ENCODE measurements at places on chromosomes 11 and 22.

- DNase-seq: no peak
Measured at GRCh38 chr11:83971063-83971462, 684.9 kb upstream of the CCDC90B start.

GRCh38 chr22:50569896-50570535 is 7.3 kb upstream of the SYCE3 start:
- no peak for DNase-seq

DNA sequence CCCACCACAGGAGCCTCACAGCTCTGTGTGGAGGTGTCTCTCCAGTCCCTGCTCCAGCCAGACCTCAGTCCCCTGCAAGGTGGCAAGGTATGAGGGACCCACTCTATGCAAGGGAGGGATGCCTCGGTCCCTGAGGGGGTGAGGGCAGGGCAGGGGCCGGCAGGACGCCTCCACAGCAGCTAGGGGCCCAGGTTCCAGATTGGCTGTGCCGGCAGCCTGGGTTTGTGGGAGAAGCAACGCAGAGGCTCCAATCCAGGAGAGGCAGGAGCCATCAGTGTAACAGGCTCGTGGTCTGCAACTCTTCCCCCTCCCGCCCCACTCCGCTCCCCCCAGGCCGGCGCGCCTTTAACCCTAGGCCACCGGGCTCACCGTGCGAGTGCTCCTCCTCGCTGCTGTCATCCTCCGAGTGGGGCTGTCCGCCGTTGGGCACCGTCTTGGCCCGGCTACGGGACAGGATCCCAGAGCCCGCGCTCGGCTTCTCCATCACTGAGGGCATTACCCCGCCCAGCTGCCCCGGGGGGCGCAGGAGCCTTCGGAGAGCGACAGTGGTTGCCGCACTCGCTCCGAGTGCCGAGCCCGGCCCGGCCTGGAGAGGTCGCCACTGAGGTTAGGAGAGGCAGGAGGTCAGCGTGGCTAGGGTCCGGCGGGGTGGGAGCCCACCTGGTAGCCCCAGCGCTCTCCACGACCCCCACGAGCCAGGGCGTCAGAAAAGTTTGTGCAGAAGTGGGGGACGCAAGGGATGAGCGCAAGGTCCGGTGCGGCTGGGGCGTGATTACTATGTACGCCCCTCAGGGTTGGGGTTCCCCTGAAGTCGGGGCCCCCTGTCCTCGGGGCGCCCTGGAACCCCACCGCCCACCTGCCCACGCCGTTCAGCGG is 765 bp downstream of the RCOR2 start:
- DNase-seq: peak; percentile 58

DNA sequence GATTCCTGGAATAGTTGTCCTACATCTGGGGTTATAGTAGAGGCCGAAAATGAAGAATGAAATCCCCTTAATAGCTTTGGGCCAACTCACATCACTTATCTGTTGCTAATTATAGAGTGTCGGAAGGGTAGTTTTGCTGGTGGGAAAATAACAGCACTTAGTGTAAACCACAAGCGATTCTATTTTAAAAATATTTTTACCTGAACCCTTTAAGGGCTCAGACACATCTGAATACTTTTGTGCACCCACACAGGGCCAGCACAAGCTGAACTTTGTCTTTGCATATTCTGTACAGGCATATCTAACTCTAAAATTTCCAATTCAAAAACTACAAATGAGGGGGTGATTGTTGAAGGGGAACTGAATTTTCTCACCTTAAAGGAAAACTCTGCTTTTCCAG is 27.6 kb downstream of the SLC6A5 start:
- no peak for DNase-seq

DNA sequence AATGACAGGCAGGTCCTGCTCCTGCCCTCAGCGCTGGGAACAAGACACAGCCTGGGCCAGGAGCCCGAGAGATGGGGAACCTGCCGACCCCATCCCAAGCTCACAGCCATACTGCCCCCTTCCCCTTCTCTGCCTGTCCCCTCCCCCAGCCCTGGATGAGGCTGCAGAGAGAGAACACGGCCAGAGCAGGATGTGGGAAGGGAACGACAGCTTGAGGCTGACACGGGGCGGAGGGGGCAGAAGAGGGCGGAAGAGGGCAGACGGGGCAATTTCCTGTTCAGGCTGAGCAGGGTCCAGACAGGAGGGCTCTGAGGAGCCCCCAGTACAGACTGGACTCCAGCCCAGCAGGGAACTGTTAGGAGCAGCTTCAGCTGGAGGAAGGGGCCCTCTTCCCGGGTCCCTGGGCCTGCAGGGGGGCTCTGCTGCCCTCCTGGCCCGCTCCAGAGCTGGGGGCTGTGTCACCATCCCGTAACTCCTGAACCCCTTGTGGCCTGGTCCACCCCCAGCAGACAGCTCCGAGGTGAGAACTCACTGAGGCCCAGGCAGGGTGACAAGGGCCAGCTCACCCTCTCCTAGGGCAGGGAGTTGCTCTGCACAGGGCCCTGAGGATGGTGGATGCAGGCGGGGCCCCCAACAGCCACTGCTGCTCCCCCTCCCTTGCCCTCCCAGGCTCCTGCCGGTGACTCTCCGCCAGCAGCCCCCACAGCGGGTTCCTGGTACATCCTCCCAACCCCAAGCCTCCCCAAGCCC is 5.7 kb downstream of the CTSD start:
- no peak for DNase-seq

DNA sequence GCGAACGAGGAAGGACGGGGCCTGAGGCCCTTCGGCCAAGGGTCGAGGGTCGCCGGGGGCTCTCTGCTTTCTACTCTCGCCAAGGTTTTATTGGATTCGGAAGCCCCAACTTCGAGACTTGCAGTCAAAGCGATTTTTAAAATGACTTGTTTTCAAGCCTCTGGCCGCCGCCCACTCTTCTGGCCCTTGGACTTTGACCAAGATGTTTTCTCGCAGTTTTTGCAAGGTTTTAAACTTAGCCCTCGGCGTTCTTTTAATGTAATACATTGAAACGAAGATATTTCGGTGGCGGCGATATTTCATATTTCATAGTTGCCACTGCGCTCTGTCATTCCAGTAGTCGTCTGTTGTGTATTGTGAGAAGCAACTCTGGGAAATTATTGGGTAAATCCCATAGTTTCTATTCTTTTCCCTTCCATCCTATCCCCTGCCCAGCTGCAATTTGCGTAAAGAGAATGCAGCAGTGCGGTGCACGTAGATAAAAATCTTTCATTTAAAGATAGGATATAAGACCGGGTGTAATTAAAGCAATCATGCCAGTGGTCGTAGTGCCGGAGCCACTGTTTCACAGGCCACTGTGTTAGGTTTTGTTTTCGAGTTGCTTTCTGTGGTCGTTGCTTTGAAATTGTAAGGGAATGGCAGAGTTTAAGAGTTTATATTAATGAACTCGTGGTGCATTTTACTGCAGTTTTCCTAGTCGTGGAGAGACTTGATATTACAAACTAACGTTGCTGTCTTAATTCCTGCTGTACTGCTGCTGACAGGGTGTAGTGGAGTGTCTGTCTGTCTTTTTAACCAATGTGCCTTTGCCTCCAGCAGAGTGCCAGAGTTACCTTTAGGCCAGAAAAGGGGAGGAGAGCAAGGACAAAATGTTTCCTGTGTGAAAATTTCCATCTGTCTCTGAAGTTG is 702 bp downstream of the BIRC2 start:
- no peak for DNase-seq

DNA sequence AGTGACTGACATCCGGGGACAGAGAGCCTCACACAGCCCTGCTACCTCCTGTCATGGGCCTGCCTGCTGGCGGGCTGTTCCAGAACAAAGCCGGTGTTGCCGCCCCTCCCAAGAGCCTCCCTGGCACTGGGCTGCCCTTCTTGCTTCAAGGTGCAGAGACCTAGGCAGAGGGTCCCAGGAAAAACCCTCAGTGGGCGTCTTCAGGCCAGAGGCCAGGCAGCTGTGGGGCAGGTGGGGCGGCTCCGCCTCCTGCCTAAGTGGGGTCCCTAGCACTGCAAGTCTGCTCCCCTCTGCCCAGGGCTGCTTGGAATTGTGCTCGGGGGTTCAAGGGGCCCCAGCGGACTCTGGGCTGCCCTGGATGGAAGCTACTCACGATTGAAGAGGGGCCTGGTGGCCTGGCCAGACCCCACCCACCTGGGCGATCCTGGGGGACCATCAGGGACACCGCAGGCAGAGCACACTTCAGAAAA is 20.4 kb upstream of the GNB1L start:
- DNase-seq: no peak

DNA sequence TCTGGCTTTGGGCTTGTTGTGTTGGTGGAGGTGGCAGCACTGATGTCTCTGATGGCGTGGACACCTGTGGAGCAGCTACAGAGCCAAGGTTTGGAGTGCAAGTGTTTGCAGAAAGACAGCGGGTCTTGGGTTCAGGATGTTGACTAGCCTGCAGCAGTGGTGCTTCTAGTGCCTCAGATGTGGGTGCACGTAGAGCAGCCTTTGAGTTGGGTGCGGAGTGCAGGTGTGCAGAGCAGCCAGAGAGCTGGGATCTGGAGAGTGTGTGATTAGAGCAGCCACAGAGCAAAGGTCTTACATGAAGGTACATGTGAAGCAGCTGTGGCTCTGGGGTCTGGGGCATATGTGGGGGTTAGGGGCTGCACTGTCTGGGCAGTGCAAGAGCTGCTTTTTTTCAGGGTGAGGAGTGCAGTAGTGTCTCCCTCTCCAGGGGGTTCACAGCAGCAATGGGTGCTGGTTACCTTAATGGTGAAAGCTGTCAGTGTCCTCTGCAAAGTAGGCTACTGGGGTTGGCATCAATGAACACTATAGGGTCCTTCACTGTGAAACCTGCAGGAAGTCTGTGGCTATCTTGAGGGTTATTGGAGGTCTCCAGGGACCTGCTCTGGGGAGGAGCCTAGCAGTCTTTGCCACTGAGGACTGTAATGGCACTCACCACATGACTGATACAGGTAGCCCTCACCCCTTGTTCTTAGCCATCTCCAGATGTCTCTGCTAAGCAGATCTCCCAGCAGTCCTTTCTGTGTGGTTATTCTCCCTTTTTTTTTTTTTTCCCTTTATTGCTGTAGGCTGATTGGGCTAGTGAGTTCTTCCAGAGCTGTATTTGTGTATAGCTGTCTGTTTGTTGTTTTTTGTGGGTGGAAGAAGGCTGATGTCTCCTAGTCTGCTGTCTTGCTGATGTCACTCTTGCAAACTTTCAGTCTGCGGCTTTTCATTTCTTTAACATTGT is 14.3 kb downstream of the BIRC2 start:
- no peak for DNase-seq

DNA sequence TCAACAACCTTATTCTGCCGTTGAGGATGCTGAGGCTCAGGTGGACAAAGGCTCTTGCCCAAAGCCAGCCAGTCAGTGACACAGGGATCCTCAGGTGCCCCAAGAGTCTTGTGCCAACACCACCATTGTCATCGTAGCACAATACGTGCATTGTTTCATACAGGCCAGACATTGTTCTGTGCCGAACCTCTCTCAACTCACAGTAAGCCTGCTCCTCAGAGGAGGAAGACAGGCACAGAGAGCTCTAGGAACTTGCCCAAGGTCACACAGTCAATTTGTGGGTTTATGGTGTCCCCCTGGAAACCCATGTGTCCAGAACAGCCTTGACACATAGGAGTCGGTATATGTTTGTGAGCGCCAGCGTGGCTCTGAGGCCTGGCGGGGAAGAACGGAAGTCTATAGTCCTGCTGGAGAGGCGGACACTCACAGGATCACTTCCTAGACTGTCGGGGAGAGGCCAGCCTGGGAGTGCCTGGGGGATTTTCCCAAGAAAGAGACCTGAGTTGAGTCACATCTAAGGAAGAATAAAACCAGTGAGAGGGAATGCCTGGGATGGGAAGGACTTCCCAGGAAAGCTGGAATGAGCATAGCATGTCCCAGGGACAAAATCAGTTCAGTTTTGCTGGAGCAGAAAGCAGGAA is 20.2 kb downstream of the LIF start:
- no peak for DNase-seq

DNA sequence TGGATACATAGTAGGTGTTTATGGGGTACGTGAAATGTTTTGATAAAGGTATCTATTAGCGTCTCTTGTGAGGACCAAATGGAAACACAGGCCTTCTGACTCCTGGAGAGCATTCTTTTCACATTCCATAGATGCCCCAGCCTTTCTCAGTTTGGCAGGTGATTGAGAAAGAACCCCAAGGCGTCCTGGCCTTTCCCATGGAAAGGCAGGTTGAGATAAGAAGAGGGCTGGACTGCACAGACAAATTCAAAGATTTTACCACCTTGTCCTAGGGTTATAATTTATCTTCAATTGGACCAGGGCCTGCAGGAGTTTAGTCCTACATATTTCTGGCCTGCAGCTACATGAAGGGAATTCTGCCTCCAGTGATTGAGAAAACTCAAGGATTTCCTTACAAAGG is 661 bp upstream of the OLFML1 start:
- no peak for DNase-seq

DNA sequence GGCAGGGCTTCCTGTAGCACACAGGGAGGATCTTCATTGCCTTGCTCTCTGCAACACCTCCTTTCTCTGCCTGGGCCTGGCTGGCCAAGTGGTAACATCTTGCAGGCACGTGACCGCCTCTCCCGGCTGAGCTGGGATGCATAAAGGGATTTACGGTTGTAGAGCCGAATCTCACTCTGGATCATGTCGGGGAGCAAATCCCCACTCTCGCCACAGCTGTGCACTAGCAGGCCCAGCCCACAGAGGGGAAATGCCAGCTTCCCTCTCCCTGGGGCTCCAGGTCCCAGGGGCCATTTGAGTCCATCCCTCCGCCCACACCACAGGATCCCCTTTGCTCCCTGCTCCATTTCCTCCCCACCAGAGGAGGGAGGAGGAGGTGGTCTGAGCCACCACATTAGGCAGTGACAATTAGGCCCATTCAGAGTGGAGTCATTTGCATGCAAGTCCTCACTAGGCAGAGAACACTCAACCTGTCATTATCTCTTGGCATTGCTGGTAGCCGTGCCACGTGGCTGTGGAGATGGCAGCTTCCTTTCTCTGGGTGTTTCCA is 196.7 kb downstream of the DSCAML1 start:
- no peak for DNase-seq

GRCh38 chr22:29370537-29370936 is 17.8 kb downstream of the AP1B1 start:
- no peak for DNase-seq

GRCh38 chr11:59573216-59573615 is 42.4 kb downstream of the OSBP start:
- DNase-seq: no peak

GRCh38 chr11:111448831-111449557 is 63.2 kb downstream of the BTG4 start:
- no peak for DNase-seq

- no peak for DNase-seq
Measured at GRCh38 chr11:16012125-16012751, 344.1 kb downstream of the SOX6 start.

DNA sequence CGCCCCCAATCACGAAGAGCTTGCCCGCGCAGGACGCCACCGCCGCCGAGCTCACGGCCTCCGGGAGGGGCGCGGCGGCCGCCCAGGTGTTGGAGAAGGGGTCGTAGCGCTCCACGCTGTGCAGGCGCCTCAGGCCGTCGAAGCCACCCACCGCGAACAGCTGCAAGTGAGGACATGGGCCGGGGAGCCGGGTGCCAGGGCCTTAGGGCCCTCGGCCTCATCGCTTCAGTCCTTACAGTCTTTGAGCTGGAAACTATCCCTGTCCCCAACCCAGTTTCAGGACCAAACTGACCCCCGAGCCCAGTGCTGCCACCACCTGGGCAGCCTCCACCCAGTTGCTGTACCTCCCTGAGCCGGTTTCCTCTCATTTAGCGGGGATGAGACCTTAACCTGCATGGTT is 7.6 kb downstream of the KLHL35 start:
- DNase-seq: no peak

GRCh38 chr11:1049431-1049891 is 12.9 kb upstream of the MUC6 start:
- DNase-seq: no peak
